ENCODE measurements at places on chromosomes 1 and 21.
A peak's percentile ranks its signal among the peaks of the same experiment; 100 is the strongest.

DNA sequence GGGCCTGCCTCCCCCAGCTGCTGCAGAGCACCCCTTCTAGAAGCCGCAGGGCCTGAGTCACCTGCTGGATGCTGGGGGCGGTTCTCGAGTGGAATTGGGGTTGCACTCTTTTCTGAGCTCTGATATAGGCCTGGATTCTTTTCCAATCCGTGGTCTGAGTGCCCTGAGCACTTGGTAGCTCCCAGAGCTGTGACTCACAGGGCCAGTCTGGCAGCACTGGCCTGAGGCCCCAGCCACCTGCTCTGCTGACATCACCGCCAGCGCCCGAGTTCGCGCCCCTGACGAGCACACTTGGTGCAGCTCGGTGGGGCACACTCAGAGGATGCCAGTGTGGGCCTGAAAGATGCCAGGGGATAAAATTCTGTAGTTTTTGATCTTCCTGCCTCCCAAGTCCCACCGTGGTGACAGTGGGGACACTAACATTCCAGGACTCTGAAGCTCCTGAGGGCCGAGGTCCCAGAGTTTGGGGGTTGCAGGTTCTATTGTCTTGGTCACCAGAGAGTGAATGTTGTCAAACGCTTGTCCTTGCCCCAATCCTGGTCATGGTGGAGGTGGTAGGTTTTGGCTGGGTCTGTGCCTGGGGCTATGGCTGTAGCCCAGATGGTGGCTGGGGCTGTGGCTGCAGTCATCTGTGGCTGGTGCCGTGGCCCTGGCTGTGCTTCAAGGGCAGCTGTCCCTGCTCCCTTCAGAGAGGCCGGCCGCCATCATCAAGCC lies 74.6 kb downstream of the OBSCN start:
- DNase-seq: no peak

GRCh38 chr1:152052606-152053005 lies 15.8 kb upstream of the S100A11 start:
- DNase-seq: peak; percentile 79

DNA sequence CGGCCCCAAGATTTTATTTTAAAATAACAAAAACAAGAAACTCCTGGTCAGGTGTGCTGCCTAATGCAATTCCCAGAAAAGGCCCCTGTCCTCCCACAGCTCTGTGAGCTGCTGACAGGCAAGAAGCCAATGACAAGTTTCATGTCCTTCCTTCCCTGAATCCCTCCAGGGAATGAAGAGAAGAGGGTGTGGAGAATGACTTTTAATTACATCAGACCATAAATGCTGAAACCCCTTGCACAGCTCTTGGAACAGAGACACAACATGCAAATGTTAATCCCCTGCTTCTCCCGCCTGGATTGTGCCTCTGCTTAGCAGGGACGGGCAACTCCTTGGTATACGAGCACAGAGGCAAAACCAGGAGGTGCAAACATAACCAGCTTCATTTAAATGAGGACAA lies 228.1 kb upstream of the CAMK1G start:
- DNase-seq: no peak

DNA sequence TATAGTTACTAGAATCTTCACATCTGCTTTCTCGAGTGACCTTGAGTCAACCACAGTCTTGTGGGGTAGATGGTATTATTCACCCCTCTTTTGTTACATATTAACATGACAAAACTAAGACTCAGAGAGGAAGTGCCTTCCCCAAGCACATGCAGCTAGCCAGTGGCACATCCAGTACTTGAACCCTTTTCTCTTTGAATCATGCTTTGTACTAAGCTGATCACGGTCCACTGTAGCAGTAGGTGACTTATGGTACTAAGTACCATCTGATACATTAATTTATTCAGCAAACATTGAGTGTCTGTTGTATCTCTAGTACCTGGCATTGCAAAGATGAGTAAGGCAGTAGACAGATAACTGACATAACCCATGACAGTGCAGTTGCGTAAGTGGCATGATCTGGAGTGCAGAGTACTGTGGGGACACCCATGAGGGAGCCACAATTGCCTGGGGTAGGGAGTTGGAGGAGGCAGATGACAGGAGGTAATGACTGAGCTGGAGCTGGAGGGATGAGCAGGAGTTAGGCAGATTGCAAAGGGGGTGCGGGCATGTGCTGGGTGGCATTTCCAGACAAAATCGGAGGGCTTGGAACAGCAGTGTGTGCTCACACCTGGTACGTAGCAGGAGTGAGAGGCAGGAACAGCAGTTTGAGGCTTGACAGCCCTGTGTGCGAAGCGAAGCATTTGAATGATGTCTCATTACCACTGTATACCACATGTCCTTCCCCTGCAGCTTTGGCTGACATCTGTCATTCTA lies 29.8 kb downstream of the UCK2 start:
- DNase-seq: no peak

DNA sequence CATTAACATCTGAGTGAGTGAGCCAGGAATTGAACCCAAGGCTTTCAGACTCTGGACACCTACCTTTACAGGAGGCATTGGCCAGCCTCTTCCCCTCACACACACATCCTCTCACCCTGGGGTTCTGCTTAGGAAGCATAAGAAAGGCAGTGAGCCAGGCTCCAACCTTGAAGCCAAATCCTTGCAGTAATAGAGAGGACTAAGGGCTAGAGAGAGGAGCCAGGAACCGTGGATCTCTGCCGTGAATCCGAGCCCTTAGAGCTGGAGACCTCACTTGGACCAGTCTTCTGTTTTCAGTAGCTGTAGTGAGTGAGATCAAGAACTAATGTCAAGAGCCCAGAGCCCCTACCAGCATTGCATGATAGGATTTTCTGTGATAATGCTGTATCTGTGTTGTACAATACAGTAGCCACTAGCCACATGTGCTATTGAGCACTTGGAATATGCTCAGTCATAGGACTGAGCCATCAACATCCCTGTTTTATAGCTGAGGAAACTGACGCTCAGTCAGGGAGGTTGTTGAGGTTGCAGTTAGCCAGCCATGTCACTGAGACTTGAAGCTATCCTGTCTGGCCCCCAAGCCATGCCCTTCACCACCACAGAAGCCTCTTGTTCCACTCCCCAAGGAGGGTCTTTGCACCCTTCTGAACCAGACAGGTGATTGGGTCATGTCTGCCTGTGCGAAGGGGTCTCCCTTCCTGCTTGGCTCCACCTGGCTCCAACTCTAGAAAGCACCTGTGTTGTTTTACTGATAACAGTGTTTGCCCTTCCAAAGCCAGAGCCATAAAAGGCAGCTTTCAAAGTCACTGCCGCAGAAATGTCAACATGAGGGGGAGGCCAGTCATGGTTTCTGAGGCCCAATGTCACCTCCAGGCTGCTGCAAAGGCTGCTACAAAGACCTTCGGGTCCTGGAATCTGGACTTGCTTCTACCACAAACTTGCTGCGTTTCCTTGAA lies 101.1 kb upstream of the JUN start:
- DNase-seq: no peak
